ENCODE measurements at places on chromosomes 3 and 15.

DNA sequence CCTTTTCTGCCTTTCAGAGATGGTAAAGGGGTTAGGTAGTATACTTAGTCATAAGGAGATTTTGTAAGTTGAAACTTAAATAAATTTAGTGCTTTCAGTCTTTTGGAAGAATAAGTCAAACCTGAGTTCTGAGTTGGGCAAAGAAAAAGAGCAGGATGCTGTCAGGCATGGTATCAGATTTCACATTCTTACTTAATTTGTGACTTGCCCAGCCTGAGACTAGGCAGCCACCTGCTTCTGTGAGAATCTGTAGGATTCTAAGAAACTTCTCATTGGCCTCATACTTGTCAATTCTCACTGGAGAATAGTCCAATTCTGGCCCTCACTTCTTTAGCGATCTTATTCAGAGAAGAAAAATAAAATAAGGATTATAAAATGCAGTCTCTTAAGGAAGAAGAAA is 577.5 kb downstream of the DIPK2A start:
- DNase-seq, result no peak

DNA sequence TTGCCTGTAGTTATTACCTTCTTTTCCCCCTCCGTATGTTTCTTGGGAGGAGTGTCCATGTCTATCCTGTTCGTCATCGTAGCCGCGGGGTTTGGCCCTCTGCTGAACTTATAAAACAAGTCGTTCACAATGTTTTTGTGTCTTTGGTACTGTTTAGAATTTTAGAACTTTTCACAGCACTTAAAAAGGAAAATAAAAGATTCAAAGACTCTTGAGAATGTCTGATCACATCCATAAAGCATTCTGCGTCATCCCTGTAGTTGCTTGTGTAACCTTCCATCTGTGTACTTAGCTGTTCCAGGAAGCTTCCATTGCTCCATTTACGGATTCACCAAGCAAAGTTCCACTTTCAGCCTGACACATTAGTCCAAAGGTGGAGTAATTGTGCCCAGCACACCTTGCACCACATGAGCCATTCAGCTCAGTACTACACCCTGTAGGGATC is 677.1 kb upstream of the NR2F2 start:
- no peak for DNase-seq

DNA sequence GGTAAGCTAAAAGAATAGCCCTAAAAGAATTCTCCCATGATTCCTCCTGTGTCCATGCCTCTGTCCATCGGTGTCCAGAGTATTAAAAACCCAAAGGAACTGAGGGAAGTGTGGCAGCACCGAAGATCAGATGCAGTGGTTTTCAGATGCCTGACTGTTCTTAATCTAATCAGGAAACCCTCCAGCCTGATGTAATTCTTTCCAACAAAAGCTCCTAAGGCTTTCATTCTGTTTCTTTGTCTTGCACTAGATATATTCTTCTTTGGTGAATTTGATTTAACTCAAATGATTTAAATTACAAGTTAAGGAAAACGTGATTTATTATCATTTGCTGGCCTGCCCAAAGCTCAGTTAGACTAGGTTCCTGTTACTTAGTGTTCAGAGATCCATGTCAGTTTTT is 71.2 kb downstream of the ARHGAP31 start:
- no peak for DNase-seq

GRCh38 chr3:132245552-132246142 is 71.6 kb upstream of the ACP3 start:
- DNase-seq, result no peak

GRCh38 chr3:14810070-14810791 is 8.5 kb upstream of the FGD5 start:
- no peak for DNase-seq
